ENCODE measurements at places on chromosomes 5 and 9.

GRCh38 chr5:91494447-91494996 lies 111.4 kb upstream of the ARRDC3 start:
- DNase-seq: no peak

GRCh38 chr9:655875-656274 lies 185.6 kb upstream of the DMRT1 start:
- no peak for DNase-seq

DNA sequence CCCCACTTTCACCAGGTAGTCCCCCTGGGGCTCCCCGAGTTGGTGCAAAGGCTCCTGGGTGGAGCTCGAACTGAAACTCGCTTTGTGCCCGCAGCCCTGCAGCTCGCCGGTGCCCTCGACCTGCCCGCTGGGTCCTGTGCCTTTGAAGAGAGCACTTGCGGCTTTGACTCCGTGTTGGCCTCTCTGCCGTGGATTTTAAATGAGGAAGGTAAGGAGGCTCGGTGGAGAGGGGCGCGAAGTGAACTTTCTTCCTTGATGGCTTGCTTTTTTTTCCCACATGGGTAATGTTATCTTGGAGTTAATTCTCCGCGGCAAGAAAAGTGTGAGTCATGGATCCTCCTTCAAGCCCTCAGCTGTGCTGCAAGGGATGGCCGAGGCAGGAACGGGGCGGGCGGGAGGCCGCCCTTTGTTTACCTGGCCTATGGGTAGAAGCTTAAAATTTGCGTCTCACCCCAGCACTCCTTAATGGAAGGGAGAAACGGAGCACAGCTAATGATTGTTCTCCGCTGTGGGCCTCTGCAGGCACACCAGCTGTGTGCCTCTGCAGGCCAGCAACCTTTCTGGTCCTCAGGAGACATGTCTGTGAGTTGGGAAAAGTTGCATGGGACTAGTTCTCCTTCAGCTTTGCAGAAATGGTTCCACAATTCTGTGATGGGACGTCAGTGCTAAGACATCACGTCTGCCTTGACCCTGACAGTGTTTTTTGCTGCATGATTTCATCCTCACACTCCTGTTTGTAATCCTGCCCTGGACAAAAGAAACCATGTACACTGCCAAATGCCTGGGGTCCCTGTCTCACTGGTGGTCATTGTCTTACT lies 1.1 kb downstream of the MAMDC2 start:
- DNase-seq: no peak

GRCh38 chr9:134177186-134177585 lies 12.8 kb upstream of the RNU6ATAC start:
- no peak for DNase-seq

DNA sequence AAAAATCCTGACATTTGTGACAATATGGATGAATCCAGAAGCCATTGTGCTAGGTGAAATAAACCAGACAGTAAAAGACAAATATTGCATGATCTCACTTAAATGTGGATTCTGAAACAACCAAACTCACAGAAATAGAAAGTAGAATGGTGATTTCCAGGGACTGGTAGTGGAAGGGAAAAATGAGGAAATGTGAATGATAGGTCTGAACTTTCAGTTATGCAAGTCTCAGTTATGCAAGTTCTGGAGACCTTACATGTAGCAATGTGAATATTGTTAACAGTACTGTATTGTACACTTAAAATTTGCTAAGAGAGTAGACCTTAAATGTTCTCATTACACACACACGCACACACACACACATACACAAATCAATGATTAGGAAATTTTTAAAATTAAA lies 84.9 kb downstream of the SLCO4C1 start:
- no peak for DNase-seq

DNA sequence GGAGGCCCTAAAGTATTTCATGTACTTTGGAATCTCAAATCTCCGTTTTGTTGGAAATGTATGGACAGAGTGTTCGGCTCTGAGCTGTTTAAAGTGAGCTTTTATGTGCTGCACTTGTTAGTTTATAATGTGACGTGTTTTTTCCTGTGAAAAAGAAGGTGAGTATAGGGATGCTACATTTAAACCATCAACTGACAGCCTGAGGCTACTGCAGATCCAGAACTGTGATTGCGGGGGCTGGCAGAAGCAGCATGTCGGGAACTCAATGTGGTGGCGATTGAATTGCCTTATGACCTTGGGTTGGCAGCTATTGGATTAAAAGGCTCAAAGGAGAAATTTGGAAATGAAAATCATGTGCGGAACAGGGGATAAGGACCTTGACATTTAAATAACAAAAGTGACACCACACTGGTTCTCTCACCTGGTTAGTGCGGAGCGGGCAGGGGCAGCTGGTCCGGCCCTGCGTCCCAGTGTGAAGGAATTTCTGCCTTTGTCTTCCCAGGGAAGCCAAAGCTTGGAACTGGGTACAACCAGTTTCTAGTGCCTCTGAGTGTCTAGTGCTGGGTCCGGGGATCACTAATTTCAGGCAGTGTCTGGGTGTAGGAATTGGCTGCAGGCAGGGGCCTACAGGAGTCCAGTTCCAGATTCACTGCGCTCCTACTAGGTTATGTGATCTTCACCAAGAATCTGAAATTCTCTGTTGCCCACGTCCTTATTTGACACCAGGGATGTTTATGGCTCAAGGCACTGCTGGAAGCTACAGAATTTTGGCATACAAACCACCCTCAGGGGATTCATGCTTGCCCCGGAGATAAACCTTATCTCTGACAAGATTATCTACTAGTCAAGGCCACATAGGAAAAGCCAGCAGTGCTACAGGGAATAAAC lies 120.7 kb upstream of the ERCC6L2 start:
- DNase-seq: no peak

DNA sequence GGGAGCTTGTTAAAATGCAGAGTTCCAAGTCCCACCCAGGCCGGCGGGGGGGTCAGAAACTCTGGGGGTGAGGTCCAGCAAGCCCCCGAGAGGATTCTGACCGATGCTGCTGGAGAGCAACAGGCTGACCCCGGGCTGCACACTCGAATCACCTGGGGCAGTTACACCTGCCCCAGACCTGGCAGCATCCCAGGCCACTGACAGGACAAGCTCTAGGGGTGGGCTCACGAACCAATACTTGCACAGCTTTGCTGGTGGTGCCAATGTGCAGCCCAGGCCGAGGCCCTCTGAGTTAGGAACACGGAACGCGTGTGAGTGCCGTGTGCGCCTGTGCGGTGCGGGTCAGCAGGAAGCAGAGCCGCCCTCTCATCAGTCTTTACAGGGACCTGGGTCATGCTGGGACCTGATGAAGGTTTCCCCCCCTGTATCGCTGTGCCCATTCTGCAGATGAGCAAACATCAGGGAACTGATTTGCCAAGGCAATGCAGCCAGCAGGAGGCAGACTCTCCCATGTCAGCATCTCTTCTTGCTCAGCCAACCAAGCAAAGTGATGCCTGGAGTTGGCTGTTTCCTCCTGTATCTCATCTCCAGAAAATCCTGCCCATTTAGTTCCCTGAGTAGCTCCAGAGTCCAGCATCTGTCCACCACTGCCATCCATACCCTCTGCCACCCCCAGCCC lies 16.3 kb downstream of the FAM163B start:
- DNase-seq: peak; percentile 35

DNA sequence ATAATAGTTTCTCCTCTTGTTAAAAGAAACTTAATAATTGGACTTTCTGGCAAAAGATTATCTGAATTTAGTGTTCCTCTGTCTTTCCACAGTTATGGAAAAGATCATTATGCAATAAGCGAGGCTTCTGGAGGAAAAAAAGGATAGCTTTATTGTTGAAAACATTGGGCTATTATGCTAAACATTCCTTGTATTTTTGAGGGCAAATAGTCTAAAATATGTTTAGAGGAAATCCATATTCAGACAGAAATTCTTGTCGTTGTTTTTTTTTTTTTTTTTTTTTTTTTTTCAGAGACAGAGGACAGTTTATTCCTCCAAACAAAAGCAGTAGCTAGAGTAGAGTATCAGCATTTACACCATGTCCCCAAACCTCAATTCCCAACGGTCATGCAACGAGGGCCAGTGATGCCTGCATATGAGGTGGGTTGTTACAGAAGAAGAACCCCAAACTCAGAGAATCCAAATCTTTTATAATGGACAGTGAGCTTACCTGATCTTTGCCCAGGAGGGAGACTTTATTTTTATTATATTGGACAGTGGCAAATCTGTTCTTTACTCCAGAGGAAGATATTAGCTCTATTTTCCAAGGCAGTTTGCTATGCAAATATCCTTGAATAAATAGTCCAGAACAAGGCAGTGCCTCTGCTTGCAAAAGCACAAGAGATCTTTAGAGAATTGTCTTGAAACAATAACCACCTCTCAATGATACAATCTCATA lies 48.4 kb upstream of the CDK5RAP2 start:
- no peak for DNase-seq

- no peak for DNase-seq
Observed at GRCh38 chr5:170206958-170207357, 25.8 kb upstream of the C5orf58 start.

DNA sequence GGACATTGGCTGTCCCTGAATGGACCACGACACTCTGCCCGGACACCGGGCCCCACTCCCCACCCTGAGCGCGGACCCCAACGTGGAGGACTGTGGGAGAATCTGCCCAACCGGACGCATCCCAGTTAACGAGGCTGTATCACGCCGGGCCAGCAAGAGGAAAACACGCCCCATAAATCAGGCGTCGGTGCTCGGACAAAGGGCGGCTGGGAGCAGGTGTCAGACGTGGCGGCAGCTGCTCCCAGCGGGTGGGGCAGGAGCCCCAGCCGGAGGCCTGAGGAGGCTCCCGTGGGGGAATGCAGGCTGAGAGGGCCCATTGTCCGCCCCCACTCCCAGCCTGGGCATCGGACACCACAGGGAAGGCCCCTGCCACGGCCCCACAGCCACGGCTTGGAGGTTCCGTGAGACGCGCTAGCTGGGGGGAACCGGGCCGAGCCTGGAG lies 19.2 kb downstream of the NOTCH1 start:
- DNase-seq: no peak

DNA sequence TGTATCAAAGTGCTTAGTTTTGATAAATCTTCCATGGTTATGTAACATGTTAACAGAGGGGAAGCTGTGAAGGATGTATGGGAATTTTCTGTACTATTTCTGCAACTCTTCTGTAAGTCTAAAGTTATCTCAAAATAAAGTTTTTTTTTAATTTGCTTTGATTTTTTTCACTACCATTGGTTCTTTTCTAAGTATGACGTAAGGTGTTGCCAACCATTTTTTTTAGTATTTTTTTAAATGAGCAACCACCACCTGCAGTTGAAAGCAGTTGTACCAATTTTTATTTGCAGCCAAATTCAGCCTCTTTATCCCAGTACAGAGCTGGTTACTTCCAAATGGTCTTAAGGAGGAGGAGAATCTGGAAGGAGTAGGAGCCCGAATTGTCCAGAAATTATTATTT lies 192.2 kb downstream of the CHSY3 start:
- DNase-seq: no peak
